ENCODE measurements at places on chromosomes 2 and 18.
A peak's percentile ranks its signal among the peaks of the same experiment; 100 is the strongest.

DNA sequence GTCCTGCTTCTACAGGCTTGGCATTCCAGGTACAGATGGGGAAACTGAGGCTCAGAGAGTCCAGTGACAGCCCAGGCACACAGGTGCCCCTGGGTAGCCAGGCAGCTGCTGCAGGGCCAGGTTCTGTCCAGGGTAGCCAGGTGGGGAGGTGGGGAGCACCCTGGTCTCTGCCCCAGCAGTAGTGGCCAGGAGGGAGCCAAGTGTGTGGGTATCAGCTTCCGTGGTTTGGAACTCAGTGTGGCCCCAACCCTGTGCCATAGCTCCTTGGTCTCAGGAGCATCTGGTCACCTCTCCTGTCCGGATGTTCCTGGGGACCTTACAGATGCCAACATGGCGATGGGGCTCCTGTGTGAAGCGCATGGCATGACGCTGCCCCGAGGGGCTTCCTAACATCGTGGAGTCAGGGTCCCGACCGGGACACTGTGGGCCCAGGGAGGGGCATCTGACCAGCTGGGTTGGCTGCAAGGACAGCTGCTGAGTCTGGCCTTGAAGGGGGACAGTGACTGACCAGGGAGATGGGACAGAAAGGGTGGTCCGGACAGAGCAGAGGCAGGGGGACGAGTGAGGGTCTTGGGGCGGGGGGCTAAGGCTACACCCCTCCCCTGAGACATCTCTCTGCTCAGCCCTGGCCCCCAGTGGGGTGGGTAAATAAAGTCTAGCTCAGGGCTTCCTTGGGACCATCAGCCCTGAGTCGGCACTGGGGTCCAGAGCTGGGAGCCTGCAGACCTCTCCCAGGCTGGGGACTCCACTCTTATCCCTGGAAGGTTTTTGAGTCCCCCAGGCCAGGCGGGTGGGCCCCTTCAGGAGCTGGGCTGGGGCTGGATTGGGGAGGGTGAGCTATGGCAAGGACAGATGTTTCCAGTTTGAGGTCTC lies 76.0 kb upstream of the SMAD7 start:
- no peak for DNase-seq

GRCh38 chr2:221517696-221518151 lies 54.4 kb downstream of the EPHA4 start:
- DNase-seq = peak; percentile 58

GRCh38 chr18:10231220-10231619 lies 223.2 kb upstream of the APCDD1 start:
- no peak for DNase-seq

DNA sequence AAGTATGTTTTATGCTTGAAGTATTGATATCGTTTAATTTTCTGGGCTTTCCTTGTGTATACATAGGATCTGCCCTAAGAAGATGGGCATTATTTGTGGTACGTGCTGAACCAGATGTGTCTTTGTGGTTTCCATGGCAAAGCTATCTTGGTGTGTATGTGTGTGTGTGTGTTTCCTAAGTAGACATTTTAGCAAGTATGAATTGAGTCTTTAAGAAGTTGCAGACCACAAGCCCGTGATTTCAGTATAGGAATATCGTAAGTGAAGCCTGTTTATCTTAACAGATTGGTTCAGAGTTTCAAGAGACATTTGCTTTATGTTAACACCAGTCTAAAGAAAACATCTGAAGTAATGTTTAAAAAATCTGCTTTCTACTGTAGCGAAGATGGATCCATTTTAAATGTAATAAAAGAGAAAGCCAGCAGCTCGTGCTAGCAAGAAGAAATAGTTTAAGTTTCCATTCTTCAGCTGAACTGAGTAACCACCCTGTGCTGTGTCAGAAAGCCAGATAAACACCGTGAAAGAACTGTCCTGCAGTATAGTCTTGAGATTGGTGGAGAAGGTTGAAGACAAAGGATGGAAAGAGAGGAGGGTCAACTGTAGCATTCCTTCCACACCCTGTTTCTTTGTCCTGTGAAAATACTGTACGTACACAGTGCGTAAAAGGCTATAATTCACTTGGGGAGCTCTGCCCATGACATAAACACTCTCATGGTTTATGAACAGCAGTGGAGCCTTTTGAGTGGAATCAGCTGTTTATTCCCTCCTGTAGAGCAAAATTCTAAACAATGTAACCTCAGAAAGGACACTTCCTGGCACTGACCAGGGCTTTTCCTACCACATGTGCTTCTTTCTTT lies 91.9 kb upstream of the FOSL2 start:
- no peak for DNase-seq

- DNase-seq = no peak
Measured at GRCh38 chr18:46320928-46321711, 216.9 kb downstream of the HAUS1 start.

Data from stimulated activated naive B cell treated with anti-CD40 and anti-IgM and Interleukin-4, amounts not matched to agents 10 μg/mL and 1 μg/mL and 100 μg/mL, for 72 hours (primary cell).